ENCODE measurements at places on chromosomes 7 and 10.

- DNase-seq: no peak
Measured at GRCh38 chr10:71790749-71791440, 17.6 kb upstream of the VSIR start.

DNA sequence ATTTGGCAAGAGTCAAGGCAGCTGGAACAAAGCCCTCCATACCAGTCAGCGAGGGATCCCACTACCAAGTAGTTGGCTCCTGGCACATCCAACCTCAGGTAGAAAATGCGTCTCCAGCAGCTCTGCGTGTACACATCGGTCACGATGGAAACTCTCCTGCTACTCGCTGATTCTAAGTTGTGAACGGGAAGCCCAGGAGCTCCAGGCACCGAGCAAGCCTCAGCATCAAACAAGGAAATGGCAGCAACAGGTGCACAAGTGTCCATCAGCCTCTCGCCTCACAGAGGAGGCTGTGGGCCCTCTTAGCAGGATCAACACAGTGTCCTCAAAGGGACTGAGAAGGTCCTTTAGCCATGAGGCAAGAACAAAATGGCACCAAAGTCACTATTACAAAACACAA lies 127.0 kb downstream of the TCERG1L start:
- no peak for DNase-seq

GRCh38 chr10:6739530-6740174 lies 159.6 kb upstream of the PRKCQ start:
- DNase-seq: no peak

- no peak for DNase-seq
Measured at GRCh38 chr7:94173436-94173835, 169.3 kb upstream of the BET1 start.

DNA sequence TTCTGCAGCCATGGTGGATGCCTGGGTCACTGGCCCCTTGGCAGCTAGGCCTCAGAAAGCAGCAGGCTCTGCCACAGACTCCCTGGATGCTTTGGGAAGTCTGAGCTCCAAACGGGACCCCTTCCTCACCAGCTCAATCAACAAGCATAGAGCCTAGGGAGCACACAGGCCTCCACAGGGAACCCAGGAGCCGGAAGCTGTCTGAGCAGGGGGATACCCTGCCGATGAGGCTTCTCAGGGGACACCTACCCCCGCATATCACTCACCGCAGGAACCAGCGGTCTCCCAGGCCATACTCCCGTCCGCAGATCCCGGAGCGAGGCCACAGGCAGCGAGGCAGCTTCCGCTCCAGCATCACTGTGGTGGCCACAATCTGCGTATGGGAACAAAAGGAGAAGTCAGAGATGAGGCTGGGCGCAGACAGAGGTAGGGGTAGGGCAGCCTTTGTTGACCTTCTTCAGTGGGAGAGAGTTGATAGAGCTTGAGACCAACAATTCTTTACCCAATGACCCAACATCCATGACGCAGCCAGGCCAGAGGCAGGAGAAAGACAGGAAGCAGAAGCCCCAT lies 13.4 kb downstream of the TRPV6 start:
- DNase-seq: peak; percentile 47

GRCh38 chr7:30176463-30177109 lies 41.8 kb downstream of the MTURN start:
- peak; percentile 40 for DNase-seq

DNA sequence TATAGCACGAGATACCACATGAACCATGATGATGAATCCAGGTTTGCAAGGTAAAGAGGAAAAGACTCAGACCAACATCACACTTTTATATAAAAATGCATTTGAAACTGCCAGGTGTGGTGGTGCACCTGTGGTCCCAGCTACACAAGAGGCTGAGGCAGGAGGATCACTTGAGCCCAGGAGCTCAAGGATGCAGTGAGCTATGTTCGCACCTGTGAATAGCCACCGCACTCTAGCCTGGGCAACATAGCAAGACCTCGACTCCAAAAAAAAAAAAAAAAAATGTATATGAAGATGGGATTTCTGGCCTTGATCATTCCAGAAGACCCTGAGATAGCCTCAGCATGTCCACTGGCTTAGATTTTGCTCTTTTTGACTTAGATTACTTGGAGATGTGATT lies 161.6 kb downstream of the PARD3 start:
- DNase-seq: no peak

- no peak for DNase-seq
Measured at GRCh38 chr7:94813917-94814316, 93.5 kb upstream of the PPP1R9A start.

GRCh38 chr10:11328264-11329061 lies 283.0 kb downstream of the USP6NL start:
- DNase-seq: peak; percentile 26

DNA sequence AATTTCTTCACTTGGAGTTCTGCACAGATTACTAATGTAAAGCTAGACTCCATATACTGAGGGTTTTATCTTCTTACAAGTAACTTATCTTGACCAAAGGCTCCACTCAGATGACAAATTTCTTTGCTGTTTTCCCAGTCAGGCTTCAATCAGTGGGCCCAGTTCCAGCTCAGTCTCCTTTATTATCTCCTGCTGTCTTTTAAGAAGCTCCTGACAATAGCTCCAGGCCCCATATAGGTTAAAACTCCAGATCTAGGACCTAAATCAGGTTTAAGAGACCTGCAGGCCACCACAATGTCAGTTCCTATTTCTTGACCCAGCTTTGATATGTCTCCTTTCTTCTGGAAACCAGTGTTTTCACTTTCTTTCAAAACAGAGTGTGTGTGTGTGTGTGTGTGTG lies 165.2 kb downstream of the RELN start:
- no peak for DNase-seq

GRCh38 chr10:101484175-101484745 lies 103.8 kb downstream of the POLL start:
- no peak for DNase-seq

GRCh38 chr7:121352323-121352722 lies 23.5 kb downstream of the WNT16 start:
- DNase-seq: no peak

DNA sequence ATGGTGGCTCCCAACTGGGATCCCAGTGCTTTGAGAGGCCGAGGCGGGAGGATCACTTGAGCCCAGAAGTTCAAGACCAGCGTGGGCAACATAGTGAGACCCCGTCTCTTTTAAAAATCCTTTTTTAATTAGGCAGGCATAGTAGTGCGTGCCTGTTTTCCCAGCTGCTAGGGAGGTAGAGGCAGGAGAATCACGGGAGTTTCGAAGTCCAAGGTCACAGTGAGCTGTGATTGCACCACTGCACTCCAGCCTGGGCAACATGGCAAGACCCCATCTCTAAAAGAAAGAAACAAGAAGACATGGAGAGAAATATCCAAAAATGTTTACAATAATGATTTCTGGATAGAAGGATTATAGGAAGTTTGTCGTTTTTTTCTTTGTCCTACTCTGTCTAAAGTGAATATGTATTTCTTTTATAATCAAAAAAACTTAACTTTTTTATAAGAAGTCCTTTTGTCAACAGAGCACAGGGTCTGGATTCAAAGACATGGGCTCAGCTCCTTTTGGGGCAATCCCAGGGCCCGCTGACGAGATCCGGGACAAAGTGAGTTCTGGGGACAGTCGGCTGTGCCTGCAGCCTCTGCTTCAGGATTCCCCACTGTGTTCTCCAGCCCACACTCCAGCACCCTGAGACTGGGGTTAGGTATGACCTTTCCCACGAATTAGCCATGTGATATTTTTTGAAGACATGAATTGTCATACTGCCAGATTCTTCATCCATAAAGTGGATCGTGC lies 45.6 kb downstream of the PDGFA start:
- no peak for DNase-seq

DNA sequence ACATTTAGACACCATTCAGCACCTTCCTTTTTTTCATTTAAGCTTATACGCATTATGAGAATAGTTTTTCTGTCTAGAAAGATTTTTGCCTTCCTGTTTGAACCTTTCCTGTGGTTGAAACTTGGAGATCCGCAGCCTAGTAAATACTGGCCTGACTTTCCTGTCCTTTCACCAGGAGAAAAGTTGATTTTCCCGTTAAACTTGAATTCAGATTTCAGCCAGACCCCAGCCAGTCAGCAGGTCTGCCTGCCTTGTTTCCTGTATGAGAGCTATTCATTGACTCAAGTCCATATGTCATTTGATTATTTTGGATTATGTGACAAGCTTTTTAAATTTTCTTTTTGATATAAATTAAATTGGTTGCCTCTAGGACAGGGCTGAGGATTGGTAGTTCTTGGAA lies 71.5 kb downstream of the EVX1 start:
- DNase-seq: no peak

GRCh38 chr10:44589181-44589943 lies 204.5 kb upstream of the CXCL12 start:
- no peak for DNase-seq

Measured in HL-60 (cell line).